ENCODE measurements at places on chromosomes 3 and 15.

GRCh38 chr3:187975561-187976364, 178.2 kb upstream of the LPP start:
- no peak for DNase-seq

DNA sequence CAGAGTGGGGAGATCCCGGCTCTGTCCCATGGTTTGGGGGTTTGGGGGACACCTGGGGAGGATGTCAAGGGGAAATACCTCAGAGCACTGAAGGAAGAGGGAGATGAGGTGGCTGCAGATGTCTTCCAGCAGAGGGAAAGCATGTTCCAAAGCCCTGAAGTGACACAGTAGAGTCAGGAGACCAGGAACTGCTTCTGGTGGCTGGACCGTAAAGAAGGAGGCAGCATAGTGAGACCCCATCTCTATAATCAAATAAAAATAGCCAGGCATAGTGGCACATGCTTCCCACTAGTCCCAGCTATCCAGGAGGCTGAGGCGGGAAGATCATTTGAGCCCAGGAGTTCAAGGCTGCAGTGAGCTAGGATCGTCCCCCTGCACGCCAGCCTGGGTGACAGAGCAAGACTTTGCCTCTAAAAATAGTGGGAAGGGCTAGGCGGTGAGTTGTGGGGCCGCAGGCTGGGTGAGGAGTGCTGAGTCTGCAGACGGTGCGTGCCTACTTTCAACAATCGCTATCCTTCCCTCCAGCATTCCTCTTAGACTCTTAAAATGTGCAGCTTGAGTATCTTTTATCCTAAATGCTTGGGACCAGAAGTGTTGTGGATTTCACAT, 26.2 kb downstream of the HES1 start:
- DNase-seq: no peak

DNA sequence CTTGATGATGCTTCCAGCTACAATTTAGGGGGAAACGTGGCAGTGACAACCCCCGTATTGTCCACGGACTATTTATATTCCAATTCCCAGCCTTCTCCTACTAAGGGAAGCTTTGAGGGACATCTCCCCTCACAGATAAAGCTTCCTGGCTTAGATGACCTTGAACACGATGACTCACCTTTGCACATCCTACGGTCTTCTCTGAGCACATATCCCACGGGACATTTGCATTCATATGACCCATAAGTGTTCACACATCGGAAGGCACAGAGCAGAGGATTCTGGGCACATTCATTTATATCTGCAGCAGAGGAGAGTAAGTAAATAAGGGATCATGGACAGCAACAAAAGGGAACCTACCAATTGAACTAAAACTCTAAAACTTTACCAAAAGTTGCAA, 101.5 kb downstream of the DUT start:
- no peak for DNase-seq

GRCh38 chr15:78207641-78208340, 26.6 kb downstream of the ACSBG1 start:
- no peak for DNase-seq

All from T-helper 17 cell (primary cell).